Muscle of back (tissue), 13 donors: ENCODE measurements at places on chromosomes 7 and 10.
A peak's percentile ranks its signal among the peaks of the same experiment; 100 is the strongest.

GRCh38 chr10:78175444-78176015 lies 141.9 kb downstream of the RPS24 start:
- no peak for DNase-seq

DNA sequence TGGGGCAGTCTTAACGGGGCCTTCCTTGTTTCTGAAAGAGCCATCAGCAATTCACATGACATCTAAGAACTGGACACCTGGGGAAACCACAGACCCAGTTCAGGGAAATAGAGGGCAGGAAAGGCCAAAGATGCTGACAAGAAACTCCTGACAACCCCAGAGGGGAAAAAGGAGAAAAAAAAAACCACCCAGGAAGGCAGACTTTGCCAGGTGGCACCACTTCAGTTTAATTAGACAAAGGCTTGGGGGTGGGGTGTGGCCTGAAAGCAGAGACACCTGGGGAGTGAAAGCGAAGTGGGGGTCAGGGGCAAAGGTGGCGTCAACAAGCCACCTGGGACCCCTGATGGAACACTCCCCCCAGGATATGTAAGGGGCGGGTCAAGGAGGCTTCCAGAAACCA lies 53.6 kb downstream of the RAB11FIP2 start:
- DNase-seq, result no peak

- DNase-seq, result no peak
Measured at GRCh38 chr10:128278362-128278761, 152.1 kb upstream of the MKI67 start.

GRCh38 chr7:16317406-16317805 lies 103.9 kb downstream of the CRPPA start:
- no peak for DNase-seq

DNA sequence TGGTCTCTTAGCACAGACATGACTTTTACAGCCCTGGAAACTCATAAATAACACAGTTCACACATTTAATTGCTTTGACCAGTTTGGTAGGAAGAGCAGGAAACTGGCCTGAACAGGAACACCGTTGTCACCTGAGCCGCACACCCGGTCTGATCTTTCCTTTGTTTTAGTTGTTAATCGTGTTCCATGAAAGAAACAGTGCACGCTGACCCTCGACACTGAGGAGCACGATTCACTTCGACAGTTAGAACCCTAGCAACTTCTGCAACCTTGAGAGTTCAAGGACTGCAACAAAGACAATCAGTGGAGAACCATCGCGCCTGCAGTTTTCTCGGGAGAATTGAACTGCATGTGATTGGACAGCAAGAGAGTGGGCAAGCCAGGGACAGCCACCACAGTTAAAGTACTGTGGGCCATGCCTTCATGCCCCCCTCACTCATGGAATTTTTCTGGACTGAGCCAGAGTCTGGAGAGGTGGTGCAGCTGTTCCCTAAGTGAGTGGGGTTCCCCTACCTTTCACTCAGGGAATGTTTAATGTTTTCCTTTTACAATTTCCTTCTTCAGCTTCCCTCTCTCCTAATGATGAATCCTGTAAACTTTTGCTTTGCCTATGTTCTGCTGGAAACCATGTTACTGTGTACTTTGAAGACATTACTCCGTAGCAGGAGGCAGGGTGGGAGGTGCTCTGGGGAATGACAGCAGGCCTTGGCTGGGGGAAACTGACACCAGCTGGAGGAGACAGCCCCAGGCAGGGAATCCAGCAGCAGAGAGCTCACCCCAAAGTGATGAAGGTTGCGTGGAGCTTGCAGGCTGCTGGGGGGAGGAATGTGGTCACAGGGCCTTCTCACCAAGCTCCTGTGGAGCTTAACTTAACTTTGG lies 198.7 kb downstream of the ZNF438 start:
- DNase-seq, result no peak

DNA sequence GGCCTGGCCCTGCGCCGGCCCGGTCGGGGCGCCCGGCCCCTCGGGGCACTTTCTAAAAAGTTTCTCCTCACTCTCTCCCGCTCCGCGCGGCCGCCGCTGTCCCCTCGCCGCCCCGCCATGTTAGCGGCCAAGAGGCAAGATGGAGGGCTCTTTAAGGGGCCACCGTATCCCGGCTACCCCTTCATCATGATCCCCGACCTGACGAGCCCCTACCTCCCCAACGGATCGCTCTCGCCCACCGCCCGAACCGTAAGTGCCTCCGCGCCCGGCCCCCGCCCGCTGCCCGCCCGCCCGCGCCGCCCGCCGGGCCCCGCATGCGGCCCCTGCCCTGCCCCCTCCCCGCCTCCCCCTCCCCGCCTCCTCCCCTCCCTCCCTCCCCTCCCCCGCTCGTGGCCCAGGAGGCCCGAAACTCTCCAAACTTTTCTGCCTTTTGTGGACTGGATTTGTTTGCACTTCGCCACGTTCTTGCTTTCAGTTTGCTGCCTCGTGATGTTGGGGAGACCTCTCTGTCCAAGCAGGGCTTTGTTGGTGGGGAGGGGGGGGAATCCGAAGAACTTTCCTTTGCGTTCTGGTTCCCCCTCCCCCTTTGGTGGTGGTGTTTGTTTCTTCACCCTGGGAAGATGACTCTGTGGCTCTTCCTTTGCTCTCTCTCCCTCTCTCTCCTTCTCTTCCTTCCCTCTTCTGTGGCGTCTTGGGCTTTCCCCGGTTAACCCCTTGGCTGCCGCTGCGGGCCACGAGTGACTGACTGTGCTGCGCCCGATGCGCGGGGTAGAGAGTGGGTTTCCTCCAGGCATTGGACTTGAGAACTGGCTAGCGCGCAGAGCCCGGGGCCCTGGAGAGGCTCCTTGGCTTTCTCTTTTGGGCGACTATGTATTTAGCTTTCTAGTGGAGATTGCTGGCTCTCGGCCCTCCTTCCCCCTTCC lies 1.6 kb downstream of the TCF7L2 start:
- DNase-seq, result peak; percentile 93

GRCh38 chr7:135662123-135662372 lies 266 bp upstream of the STMP1 start:
- DNase-seq, result no peak

DNA sequence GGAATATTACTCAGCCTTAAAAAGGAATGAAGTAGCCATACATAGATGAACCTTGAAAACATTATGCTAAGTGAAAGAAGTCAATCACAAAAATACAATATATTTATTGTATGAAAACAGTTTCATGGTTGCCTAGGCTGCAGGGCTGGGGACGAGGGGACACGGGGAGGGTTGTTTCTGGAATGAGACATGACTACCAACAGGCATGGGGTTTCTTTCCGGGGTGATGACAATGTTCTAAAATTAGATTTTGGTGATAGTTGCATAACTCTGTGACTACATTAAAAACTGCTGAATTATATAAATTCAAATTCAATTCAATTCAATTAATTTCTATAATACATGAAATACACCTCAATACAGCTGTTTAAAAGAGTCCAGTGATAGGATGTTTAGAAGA lies 88.0 kb downstream of the ARHGAP22 start:
- no peak for DNase-seq

DNA sequence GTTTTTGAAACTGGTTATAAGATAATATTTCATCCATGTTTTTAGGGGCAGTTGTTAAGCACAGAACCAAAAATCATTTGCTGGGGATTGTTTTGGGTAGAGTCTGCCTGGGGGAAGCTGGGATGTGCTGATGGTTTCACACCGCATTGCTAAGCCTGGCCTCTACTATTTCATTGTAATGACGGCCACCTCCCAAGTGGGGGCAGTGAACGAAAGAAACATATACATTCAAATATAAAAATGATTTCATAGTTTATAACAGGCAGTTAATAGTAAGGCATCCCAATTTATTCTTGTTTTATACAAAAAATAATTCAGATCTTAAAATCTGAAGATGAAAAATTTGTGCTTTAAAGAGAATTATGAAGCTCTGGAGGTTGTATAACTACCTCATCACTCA lies 750.8 kb downstream of the REEP3 start:
- no peak for DNase-seq

- DNase-seq, result no peak
Measured at GRCh38 chr10:101099901-101100300, 31.2 kb upstream of the TLX1 start.

DNA sequence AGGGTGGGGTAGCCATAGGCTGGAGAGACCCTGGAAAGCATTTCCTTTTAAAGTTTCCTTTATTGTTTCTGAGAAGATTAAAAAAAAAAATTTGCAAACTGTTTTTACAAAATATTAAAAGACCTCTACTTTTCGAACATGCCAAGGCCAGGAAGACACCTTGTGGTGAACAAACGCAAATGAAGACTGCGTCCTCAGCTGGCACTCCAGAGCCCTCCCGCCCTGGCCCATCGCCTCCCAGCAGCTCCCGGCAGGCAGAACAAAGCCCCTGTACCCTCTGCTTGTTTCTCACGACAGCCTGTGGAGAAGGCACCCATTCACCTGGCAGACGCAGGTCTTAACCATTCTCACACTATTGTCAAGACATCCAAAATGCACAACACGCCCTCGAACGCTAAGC lies 56.4 kb downstream of the ESYT2 start:
- DNase-seq, result no peak

- peak; percentile 59 for DNase-seq
Measured at GRCh38 chr7:38451840-38452239, 178.4 kb upstream of the TARP start.

GRCh38 chr10:7887174-7887816 lies 69.0 kb downstream of the TAF3 start:
- DNase-seq, result no peak

- DNase-seq, result no peak
Measured at GRCh38 chr10:91980319-91980718, 56.7 kb downstream of the BTAF1 start.

GRCh38 chr7:36245684-36246299 lies 92.7 kb downstream of the EEPD1 start:
- no peak for DNase-seq

DNA sequence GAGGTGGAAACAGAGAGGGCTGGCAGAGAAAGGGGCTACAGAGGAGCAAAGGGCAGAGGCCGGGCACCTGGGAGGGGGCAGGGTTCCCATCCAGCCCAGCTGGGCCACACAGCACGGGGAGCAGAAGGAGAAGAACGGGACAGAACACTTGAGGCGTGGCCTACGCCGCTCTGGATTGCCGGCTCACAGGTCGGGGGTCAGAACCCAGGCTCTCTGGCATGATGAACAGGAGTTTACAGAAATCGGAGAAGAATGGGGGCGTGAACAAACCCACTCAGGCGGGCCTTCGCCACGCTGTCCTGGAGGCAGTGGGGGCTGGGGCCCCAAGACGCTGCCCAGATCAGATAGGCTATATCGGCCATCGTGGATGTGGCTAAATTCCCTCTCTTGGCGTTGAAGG lies 362.2 kb upstream of the SHH start:
- DNase-seq, result no peak
